ENCODE measurements at places on chromosomes 4 and X.

GRCh38 chrX:108001218-108001814 lies 19.1 kb upstream of the TEX13B start:
- no peak for DNase-seq

DNA sequence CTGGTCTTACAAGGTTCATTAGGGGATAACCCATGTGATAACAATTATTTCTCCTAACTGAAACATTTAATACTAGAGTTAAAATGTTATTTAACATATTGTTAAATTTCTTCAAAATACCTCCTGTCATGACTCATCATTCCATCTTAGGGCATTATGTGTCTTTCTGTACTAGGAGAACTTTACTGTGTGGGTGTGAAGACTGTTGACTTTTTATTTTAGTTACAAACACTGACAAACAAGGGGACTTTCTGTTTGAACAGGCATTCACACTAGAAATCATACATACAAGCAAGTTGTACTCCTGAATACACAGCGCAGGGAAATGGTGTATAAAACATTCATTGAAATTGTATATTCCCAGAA lies 175.9 kb downstream of the FBXW7 start:
- no peak for DNase-seq

DNA sequence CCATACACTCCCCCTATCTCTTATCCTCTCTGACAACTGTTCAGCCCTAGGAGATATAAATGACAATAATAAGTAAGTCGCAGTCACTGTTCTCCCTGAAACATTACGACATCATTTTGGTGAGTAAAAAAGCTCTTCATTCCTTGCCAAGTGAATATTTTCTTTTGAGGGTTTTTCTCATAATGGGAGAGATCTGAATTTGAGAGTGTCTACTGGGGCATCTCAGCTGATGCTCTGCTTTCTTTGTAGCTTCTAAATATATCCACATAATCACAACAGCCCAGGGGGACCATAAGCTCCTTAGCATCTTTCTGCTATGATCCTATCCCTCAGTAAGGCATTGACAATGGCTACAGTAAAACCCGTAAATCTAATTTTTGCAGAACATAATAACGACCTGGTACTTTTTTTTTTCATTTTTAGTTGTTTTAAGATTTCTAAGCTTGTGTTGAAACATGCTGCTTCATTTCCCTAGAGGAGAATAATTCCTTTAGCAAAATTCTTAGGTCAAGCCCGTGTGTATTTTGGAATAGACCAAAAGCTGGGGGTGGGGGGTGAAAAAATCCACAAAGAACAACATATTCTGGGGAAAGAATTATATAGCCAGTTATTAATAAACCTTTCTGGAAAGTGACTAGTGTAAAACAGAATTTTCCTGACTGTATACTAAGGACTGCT lies 78.1 kb upstream of the GPM6B start:
- no peak for DNase-seq

DNA sequence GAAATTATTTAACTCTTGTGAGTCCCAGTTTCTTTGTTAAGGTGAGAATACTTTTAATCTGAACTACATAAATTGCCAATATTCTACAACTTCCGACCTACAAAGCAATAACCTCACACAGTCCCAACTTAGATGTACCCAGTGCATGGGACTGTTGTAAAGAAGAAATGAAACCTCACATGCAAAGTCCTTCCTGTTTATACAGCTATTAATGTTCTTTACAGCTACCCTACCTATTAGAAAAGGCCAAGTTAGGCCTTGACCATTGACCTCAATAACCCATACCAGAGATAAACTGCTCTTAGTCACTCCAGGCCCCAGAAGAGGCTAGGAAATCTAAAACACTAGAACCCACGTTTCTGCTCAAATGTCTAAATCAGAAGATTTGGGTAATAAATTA lies 920.1 kb upstream of the TENM3 start:
- DNase-seq: no peak

DNA sequence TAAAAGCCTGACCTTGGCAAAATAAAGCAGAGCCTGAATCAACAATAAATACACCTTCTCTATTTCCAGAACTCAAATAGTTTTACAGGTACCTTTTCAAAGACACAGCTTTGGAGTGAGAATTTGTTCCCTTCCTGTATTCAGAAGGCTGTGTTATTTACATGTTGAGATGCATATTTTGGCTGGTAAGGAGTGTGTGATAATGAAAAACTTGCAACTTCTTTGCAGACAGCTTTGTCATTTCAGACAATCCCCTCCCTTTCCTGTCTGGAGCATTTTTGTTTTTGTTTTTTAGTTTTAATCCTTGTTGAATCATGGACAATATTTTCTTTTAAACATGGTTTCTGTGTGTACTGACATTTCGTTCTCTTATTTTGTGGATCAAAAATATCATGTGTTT lies 493.8 kb downstream of the FAT4 start:
- DNase-seq: no peak
